ENCODE measurements at places on chromosomes 16 and 17.

GRCh38 chr16:13779676-13780075 lies 140.3 kb upstream of the ERCC4 start:
- DNase-seq = no peak

DNA sequence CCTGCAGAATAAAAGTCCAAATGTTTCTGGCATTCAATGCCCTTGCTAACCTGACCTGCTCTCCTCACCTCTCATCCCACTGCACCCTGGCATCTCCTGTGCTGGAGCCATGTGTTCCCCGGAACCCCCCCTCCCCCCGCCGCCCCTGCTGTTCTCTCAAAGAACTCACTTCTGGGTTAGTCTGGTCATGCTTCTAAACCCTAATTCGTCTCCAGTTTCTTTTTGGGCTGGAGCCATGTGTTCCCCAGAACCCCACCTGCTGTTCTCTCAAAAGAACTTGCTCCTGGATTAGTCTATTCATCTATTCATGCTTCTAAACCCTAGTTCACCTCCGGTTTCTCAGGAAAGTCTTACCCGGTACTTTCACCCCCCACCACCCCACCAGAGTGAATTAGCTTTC lies 808 bp upstream of the ALOX15 start:
- DNase-seq = no peak

GRCh38 chr16:30484887-30485286 lies 12.3 kb downstream of the ITGAL start:
- DNase-seq = no peak

DNA sequence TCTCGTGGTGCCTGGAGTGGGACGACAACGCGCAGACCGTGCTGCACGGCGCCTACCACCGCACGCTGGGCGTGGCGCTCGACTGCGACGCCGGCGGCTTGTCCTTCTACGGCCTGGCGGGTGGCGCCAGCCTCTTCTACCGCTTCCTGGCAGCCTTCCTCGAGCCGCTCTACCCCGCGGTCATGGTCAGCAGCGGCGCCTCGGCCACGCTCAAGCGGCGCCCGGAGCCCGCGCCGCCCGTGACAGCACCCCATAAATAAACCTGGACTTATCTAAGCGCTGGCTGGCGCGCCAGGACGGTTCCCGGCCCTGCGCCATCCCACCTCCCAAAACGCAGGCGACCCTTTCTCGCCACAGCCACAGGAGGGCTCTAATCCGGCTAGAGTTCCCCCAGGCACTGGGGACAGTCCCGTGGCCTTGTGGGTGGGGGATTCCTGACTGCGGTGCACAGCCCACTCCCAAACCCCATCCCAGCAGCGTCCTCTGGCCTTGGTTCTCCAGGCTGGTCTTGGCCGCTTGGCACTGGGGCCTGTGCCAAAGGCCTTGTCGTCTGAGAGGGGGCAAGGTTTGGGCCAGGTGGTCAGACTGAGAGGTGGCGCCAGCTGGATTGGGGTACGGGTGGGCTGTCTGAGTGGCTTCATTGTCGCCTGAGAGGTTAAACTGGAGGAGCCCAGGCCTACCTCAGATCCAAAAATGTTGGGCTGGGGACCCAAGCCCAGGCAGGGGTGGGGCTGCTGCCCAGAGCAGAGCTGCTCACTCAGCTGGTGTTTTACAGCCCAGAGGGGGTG lies 10.1 kb upstream of the SLC16A5 start:
- no peak for DNase-seq
